ENCODE measurements at places on chromosomes 16 and 17.

DNA sequence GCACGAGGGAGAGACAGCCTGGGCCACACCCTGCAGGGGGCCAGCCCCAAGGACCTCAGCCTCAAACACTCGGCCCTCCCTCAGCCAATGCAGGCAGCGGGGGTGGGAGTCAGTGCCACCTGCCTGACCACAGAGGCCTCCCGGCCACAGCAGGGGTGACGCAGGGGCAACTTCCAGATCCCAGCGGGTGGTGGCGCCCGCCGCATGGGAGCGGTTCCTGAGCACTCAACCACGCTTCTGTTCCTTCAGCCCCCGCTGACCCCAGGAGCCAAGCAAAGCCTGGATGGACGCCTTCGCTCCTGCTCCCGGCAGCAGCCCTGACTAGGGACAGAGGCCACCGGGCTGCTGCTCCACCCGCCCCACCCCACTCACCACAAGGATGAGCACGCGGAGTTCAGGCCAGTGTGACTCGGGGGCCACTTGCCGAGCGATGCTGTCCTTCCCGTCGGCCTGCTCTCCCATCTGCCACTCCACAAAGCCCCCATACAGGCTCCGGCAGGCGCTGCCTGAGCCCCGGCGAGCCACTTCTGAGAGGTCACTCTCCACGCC, 5.0 kb upstream of the CYBA start:
- no peak for DNase-seq

DNA sequence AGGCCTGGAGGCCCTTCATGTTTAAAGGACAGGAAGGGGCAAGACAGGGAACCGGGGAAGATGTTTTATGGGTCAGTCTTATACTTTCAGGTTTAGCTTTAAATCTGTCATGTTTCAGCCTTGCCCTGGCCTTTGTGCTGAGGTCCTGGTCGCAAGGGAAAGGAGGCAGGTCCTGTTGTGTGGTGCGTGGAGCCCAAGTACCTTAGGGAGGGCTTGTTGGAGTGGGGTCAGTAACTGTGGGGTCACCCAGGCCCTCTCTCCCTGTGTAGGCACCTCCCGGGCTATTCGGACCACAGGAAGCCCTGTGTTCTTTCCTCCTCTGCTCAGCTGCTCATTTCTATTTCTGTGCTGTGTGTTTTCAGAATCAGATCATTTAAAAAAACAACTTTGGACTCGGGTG, 42.7 kb downstream of the MPRIP start:
- DNase-seq: no peak

DNA sequence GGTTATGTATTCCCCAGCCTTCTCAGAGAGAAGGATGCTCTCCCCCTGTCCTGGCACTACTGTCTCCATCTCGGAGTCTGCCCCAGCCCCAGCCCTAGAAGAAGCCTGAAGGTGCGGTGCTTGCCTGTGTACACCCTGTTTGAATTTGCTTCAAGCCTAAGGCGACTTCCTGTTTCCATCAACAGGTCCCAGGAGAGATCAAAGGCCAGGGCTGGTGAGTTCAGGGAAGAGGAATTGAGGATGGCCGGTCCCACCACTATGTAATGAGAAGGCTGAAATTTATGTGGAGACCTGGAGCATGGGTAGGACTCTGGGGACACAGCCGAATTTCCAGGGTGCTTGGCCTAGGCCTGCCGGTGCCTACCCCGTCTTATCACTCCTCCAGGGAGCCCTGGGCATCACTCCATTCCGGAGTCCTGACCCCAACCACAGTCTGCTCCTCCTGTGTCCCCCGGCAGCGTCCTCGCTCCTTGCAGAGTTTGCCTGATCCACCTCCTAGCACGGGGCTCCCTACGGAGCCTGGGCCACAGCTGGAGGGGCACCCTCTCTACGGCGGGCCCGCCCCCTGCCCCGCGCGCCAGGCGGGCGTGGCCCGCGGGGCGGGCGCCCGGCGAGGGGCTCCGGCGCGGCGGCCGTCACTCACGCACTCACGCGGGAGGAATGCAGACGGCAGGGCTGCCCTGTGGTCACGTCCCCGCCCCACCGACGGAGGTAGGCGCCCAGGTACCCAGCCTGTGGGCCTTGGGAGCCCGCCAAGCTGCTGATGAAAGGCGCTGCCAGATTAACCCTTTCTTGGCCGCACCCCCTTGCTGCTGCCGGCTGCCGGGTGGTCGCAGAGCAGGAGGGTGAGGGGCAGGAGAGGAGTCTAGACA, 53.8 kb upstream of the TAC4 start:
- peak; percentile 31 for DNase-seq

GRCh38 chr16:87115646-87116045, 201.5 kb downstream of the C16orf95 start:
- DNase-seq: no peak

DNA sequence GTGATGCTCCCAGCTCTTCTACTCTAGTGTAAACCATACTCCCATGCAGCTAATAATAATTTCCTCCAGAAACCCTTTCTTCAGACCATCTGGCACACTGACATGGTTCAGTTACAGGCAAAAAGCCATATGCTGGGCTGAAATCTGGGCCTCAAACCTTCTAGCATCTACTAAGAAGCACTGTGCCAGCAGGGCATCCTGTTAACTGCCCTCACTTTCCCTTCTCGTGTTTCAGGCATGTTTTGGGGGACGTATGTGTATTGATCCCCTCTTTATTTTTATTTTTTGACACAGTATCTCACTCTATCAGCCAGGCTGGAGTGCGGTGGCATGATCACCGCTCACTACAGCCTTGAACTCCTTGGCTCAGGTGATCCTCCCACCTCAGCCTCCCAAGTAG, 33.3 kb downstream of the STAT5A start:
- no peak for DNase-seq
